G401 (cell line): ENCODE measurements at places on chromosomes 13 and 19. TPM values are rescaled to one million over a fixed set of nuclear protein-coding genes. Genes with fewer than 3 reads are reported as not detected.

The CFAP97D2 gene
- total RNA-seq = not detected in 2 replicates

The ZSCAN1 gene
- total RNA-seq = not detected in 2 replicates

The ASPDH gene
- total RNA-seq = not detected in 2 replicates

The DHDH gene
- 3.0 and 4.2 TPM in 2 replicates for total RNA-seq

The ALG5 gene
- total RNA-seq = 7.4 and 14.7 TPM in 2 replicates

The CXCL17 gene
- total RNA-seq = not detected in 2 replicates

The GIPR gene
- 4.2 and 8.0 TPM in 2 replicates for total RNA-seq

The SUGP2 gene
- total RNA-seq = 37.5 and 62.9 TPM in 2 replicates

DNA sequence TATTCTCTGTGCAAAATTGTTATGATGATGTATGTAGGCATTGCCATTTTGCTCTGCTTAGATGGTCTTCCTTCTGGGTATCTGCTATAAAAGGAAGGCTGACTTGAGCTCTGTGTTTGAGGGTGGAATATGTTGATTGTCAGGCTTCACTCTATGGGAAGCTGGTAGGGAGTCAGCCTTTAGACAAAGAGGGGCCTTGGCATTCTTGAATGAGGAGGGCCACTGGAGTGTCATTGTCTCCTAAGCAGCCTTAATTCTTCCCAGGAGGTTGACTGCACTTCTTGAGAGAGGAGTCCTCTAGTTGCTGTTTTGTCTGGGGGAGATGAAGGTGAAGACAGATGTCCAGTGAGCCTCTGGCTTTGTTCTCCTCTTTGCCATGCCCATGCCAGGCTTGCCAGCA, 266.8 kb downstream of the KCNRG start:
- no peak for DNase-seq

DNA sequence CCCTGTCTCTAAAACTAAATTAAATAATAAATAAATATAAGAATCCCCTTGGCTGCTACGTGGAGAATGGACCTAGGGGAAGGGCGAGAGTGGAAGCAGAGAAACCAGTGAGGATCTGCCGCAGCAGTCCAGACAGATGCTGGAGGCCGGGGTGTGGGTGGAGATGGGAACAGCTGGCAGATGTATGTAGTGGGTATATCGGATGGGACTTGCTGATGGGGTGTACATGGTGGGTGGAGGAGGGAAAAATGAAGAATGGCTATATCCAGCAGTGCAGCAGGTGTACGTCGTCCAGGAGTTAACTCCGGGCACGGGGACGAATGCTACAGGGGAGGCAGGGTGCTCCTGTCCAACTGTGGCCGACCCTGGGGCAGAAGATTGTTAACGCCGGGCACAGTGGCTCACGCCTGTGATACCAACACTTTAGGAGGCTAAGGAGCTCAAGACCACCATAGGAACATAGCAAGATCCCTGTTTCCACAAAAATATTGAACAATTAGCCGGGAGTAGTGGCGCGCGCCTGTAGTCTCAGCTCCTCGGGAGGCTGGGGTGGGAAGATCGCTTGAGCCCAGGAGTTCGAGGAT, 654 bp downstream of the CEP89 start:
- DNase-seq = no peak

- no peak for DNase-seq
These were observed 34.6 kb upstream of the ONECUT3 start for GRCh38 chr19:1718420-1719291.

- no peak for DNase-seq
These were observed 1541.2 kb downstream of the SLITRK1 start for GRCh38 chr13:82341116-82341515.

DNA sequence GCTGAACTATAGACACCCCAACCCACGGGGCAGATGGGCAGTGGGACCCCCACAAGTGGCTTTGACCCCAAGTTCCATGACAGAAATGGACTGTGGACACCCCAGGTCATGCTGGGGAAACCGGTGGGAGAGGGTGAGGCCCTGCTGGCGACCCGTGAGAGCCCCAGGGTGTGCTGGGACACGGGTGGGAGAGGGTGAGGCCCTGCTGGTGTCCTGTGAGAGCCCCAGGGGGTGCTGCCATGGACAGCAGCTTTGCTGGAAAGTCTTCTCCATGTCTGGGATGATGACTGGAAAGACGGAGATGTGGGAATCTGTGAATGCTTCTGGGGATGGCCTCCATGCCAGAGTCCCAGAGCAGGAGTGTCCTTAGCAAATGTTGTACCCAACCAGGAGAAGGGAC, 148.4 kb downstream of the URI1 start:
- DNase-seq = no peak

DNA sequence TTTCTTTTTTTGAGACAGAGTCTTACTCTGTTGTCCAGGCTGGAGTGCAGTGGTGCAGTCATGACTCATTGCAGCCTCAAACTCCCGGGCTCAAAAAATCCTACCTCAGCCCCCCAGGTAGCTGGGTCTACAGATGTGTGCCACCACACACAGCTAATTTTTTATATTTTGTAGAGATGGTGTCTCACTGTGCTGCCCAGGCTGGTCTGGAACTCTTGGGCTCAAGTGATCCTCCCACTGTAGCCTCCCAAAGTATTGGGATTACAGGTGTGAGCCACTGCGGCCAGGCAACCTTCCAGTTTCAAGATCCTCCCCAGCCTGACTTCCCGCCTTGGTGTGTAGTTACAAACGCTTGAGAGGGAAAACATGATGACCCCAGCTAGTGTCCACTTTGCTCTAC, 22.2 kb downstream of the CNFN start:
- DNase-seq = no peak

DNA sequence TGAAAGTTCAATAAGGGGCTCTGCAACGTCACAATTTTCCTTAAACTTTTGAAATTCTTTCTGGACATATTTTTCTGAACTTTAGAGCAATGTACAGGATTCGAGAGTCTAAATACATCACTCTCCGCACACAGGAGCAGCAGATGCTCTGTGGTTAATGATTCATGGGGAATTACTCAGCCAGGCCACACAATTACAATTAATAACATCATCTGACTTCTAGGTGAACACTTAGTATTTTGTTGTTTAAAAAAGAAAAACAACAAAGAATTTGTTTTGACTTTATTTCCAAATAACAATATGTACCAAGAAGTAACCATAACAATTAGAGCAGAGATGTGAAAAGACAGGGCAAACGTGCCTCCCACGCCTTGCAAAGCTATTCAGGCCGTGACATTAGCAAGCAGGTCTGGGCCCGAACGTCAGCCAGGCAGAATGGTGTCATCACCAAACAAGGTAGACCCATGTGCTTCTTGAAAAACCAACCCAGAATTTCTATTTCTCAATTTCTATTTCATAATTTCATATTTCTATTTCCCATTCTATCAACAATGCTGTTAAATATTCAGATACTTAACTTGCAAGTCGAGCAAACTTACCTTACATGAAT, 236.3 kb downstream of the COL4A1 start:
- DNase-seq = no peak

- DNase-seq = no peak
These were observed 41.3 kb downstream of the RCBTB2 start for GRCh38 chr13:48491423-48492095.

GRCh38 chr13:36986462-36987240, 12.5 kb downstream of the ALG5 start:
- no peak for DNase-seq

DNA sequence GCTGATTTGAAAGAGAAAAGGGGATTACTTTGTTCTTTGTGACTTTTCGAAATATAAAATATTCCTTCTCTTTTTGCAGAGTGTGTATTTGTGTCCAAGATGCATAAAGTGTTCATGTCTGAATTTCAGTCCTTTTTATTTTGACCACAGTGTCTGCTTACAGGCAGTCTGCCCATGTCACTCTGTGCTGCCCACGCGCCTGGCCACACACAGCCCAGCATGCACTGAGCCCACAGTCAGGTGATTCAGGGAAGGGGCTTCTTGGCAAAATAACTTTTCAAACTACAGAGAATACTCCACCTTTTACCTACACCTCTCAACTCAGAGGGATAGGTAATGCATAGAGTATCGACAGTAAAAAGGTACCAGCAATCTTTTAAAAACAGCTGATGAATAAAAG, 142.5 kb upstream of the TRPC4 start:
- no peak for DNase-seq

DNA sequence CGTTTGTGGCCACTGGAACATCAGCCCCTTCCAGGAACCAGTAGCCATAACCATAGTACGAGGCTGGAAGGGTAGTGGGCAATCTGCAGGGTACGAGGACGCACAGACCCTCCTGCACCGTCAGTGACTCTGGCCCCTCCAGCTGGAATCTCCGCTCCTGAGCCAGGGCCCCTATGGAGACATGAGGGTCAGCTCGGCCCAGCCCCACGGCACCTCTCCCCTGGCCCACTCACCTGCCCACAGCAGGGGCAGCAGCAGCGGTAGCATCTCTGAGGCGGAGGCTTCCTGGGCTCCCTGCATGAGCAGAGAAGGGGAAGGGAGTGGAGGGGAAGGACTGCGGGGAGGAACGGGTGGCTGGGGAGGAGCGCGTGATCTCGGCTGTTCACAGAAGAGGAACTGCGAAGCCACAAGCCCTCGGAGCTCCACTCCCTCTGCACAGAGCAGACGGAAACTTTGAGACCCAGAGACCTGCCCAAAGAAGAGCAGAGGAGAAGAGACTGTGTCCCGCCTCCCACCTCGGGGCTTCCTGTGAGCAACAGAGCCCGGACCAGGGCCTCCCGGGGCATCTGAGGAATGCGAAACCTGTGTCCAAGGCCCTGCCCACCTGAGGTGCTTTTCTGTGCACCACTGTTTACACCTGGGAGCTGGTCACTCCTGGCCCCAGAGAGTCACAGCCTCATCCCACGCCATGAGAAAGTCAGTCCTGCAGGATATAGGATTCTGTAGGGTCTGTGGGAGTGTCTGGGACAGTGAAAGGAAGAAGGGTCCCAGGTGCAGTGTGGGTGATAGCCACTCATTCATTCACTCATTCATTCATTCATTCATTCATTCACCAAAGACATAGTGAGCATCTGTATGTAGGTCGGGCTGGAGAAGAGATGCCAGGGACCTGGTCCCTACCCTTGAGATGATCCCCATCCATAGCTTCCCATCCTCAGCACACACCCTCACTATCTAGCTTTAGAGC, at the start of gene SIGLEC6:
Gene SIGLEC6 (minus strand): TSS at position 322 of the 967 bp plus-strand sequence. CDS start 22 bp downstream, at position 300.
- DNase-seq = no peak

GRCh38 chr19:6059988-6060599, 50.2 kb downstream of the RFX2 start:
- no peak for DNase-seq

- no peak for DNase-seq
These were observed 42.2 kb downstream of the CCNE1 start for GRCh38 chr19:29854033-29854432.

DNA sequence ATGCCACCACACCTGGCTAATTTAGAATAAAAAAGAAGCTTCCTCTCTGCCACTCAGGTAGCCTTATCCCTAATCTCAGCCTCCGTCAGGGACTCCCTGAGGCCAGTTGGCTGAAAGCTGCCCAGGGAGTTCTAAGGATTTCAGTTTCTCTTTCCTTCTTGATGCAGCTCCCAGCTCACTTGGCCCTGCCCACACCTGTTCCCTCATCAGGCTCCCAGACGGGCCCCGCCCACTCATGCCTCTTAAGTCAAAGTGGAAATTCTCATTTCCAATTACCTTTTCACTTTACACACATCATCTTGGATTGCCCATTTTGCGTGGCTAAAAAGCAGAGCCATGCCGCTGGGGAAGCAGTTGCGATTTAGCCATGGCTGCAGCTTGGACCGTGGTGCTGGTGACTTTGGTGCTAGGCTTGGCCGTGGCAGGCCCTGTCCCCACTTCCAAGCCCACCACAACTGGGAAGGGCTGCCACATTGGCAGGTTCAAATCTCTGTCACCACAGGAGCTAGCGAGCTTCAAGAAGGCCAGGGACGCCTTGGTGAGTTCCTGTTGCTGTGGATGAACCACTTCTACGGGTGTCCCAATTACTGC, at the start of gene IFNL1:
Gene IFNL1 (plus strand): TSS at position 353 of the 591 bp plus-strand sequence. CDS start 15 bp downstream, at position 368.
- DNase-seq = no peak

- DNase-seq = peak; percentile 32
These were observed 6.2 kb downstream of the TLE6 start for GRCh38 chr19:2983351-2984214.
